ENCODE measurements at places on chromosomes 16 and 17.
A peak's percentile ranks its signal among the peaks of the same experiment; 100 is the strongest.

- no peak for DNase-seq
Measured at GRCh38 chr16:9484881-9485280, 393.4 kb downstream of the HAPSTR1 start.

GRCh38 chr17:80095844-80096475 lies 5.4 kb upstream of the GAA start:
- DNase-seq: no peak

- no peak for DNase-seq
Measured at GRCh38 chr17:80353718-80354275, 61.2 kb upstream of the ENDOV start.

DNA sequence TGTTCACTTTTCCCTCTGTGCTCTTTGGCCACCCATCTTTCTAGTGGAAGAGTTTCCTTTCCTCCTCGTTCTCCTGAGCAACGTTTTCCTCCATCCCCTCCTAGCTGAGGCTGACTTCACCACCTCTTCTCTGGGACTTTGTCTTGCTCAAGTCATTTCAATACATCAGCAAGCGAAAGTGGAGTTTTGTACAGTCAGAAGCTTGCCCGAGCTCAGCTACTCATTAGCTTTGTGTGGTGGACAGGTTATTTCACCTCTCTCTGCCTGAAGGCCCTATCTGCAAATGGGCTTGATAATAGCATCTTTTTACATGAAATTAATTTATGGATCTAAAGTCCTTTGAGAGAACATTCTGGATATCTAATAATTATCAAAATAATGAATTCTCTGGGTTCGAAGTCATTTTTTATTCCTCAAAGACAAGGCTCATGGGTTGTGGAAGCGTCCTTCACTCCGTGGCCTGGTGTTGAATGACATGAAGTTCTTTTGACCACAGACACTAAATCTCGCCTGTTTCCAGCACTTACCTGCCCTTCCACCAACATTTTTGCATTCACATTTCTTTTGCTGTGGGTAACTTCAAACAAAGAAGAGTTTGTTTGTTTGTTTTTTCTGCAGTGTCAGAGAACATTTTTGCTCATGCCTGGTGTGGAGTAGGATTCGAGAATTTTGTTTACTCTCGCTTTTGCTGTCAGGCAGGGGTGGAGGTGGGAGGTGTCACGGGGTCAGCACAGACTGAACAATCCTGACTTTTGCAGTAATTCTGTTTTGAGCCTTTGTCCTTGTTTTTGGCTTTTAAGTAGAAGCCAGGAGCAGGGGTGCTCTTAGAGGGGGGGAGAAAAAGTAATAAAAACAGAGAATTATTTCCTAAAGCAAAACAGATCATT lies 155.0 kb upstream of the CACNG5 start:
- DNase-seq: no peak

DNA sequence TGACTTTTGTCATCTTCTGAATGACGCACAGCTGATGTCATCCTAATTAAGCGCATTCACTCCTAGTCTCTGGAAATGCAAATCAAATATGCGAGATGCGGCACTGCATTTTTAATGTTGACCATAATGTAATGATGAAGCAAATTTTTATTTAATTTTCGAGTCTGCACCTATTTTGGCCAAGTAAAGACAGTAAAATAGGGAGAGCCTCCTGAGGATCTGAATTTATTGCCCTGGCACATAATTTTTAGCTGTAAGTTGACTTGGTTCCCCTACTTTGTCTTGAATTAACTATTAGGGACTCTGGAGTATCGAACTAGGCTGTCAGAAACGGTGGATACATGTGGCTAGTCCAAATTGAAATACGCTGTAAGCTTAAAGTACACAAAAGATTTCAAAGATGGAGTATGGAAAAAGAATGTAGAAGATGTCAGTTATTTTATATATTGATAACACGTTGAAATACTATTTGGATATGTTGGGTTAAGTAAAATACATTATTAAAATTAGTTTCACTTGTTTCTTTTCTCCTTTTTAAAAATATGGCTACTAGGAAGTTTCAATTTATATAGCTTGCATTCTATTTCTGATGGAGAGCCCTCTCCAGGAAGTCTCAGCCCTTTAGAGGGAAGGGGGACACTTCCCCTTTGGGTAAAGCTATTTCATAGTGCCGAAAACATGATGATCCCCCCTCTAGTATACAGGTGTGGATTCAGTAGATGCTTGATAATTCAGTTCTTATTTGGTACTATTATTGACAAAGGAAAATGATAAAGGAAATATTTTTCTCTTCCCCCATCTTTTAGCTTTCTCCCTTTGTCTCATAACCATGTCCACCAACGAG lies 991 bp downstream of the KPNA2 start:
- no peak for DNase-seq

DNA sequence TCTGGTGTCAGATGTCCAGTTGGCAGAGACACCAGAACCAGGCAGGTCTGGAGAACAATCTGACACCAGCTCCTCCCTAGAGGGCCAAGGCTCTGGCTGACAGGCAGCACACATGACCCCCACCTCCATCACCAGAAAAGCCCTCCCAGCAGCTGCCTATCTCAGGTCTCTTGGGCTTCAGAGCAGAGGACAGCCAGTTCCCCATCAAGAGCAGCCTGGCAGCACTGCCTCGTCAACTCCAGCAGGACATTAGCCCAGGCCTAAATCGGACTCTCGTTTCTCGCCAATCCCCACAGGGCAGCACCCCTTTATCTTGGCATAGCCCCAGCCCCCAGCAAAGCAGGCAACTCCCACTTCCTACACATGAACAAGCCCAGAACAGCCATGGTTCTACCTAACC lies 4.4 kb downstream of the JUP start:
- no peak for DNase-seq

- no peak for DNase-seq
Measured at GRCh38 chr16:23833960-23834685, 1.7 kb upstream of the PRKCB start.

- no peak for DNase-seq
Measured at GRCh38 chr16:65449526-65449925, 327.7 kb upstream of the CDH11 start.

GRCh38 chr17:59361916-59362810 lies 30.7 kb downstream of the YPEL2 start:
- DNase-seq: peak; percentile 49

DNA sequence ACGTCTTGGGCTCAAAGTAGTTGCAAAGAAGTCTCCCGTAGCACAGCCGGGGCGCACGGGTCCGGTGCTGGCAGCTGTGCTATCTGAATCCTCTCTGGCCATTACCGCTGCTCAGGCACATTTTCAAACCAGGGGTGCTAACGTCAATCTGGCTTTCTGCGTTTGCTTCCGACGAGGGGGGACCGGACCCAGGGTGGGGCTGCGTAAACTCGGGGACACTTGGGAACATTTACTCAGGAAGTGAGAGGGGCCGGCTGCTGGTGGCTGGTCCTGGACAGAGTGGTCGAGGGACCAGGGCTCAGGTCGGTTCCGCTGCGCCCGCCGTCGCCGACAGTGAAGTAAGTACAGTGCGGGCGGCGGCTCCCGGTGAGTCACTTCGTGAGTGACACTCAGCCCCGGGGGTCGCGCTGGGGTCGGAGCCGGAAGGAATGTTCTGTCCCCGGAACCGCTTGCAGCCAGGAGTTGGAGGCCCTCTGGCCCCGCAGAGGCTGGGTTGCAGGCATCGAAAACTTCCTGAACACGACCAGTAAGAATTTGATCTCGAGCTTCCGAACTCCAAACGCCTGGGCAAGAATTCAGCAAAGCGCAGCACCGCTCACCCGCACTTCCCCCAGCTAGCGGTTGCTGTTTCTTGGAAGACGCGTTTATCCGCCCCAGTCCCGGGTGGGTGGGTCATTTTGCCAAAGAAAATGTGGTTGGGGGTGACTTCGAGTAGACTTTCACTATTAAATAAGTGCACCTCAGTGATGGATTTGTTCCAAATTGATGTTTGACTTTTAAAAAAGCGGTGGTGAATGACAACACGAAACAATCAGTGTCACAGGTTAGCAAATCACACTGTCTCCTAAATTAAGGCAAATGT lies 1.4 kb upstream of the HS3ST3B1 start:
- DNase-seq: peak; percentile 54

GRCh38 chr17:223723-224471 lies 42.4 kb upstream of the DOC2B start:
- no peak for DNase-seq

GRCh38 chr16:281660-282255 lies 1.2 kb upstream of the PDIA2 start:
- no peak for DNase-seq

- DNase-seq: no peak
Measured at GRCh38 chr16:81668243-81669097, 110.6 kb upstream of the PLCG2 start.
